ENCODE measurements at places on chromosomes 13 and 19. TPM values are rescaled to one million over a fixed set of nuclear protein-coding genes. Genes with fewer than 3 reads are reported as not detected.

DNA sequence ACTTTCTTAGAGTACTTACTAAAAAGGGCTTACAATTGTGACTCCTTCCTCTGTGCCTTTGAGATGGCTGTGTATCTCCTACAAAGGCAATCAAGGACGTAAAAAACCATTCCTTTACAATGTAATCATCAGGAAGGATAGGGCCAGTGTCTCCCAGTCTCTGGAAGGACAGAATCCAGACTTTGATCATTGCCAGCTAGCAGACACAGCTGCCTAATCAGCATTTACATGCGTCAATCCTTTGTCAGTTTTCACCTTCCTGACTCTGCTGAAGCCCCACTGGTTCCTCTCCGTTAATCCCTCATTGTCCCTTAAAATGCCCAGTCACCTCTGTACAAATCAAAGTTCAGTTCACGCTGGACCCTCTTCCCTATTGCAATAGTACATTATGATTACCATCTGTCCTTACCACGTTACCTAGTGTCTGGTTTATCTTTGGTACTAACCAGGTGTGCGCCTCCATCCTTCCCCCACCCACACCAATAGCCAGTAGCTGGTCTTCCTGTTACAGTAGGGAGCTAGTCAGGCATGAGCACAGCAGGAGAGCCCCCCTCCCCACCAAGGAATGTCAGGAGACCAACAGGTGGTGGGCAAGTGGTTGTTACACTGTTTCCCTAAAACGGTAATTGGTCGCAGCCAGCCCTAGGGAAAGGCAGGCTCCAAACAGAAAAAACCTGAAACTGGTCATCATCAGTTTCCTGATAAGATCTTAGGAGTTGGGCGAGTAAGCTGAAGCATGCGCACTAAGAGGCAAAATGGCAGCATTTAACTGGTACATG, 49.7 kb downstream of the TGDS start:
- peaks cover 22% of the 10 kb centered on the region for H3K4me1 ChIP-seq
- peaks cover 3% of the 10 kb centered on the region for H3K36me3 ChIP-seq
- DNase-seq = no peak
- H3K27ac ChIP-seq = no peak overlapping the region

GRCh38 chr13:46595136-46595884, 42.3 kb downstream of the LRCH1 start:
- H3K27me3 ChIP-seq = peaks cover 7% of the 10 kb centered on the region
- H3K4me3 ChIP-seq = no peak overlapping the region
- H3K4me1 ChIP-seq = peaks cover 82% of the 10 kb centered on the region
- no peak for DNase-seq
- H3K36me3 ChIP-seq = no peaks in the 10 kb centered on the region
- H3K27ac ChIP-seq = no peak overlapping the region

The PBX4 gene
- total RNA-seq = 56.8 TPM

GRCh38 chr13:76872675-76873074, 13.5 kb downstream of the KCTD12 start:
- no peak overlapping the region for H3K4me3 ChIP-seq
- H3K27me3 ChIP-seq = peaks cover 6% of the 10 kb centered on the region
- no peak overlapping the region for H3K27ac ChIP-seq
- no peak for DNase-seq

DNA sequence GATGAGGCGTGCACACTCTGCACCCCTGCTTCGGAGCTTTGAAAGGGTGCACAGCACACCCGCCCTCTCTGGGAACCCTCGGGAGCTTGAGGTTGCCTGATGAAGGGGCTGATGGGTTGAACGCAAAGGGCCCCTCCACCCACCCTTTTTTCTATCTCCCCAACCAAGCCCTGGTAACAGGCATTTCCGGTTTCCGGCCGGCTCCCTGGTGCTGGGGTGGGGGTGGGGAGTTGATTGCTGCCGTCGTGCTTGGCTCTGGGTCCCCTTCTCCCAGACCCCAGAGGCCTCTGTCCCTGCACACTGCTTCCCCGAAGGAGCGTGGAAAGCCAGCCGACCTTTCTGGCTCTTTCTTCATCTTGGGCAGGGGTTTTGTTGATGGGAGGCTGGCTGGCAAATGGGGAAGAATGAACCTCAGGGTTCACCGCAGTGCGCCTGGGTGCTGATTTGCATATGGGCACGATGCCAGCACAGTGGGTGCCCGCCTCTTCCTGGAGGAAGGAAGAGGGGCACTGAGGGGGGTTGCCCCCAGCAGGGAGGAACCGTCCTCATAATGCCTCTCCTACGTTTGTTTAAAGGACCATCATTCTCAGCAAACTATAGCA, 29.1 kb downstream of the VAV1 start:
- no peaks in the 10 kb centered on the region for H3K27me3 ChIP-seq
- peak overlapping the region; percentile 90 for H3K27ac ChIP-seq
- peaks cover 63% of the 10 kb centered on the region for H3K4me1 ChIP-seq
- peak overlapping the region; percentile 97 for H3K4me3 ChIP-seq
- peak; percentile 84 for DNase-seq
- H3K36me3 ChIP-seq = peaks cover 8% of the 10 kb centered on the region

All from activated T-cell treated with anti-CD3 and anti-CD28 coated beads, Interleukin-2, amount 50 U/mL, for 72 hours (primary cell).